HTR-8/SVneo (cell line): ENCODE measurements at places on chromosomes 5 and 9.

DNA sequence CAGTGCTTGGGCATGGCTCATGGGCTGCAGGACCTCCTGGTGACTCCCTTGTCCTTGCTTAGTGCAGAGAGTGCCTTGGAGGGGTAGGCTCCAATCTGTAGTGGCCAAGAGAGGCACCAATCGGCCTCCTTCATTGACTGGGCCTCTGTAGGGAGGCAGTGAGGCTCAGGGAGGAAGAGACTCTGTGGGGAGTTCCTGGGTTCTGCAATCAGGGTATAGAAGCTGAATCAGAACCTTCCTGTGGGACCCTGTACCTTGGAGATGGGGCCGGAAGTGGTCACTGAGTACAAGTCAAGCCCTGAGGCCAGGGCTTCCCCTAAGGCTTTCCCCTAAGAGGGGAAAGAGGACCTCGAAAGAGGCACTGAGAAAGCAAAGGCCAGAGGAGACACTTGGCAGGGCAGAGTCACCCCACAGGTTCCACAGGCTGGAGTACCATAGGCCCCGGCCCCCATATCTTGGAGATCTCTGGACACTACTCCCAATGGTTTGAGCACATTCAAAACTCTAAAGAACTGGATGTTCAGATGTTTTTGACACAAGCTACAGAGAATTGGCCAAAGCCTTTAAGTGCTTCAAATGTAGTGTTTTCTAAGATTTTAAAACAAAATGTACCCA is 190.5 kb downstream of the HSPA4 start:
- DNase-seq, result no peak

- no peak for DNase-seq
These were observed 398.9 kb upstream of the PCSK5 start for GRCh38 chr9:75491533-75491932.

DNA sequence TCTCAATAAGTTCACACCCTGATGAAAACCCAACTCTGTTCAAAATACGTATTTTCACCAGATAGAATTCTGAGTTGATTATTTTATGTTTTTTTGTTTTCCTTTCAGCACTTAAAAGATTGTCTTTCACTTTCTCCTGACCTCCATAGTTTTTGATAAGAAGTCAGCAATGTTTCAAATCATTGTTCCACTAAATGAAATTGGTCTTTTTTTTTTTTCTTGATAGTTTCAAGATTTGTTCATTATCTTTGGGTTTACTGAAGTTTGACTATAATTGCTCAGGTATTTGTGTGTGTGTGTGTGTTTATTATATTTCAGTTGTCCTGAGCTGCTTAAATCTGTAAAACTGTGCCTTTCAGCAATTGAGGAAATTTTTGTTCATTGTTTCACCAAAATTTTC is 498.7 kb downstream of the TLE1 start:
- DNase-seq, result no peak

GRCh38 chr5:75381456-75381855 is 44.4 kb downstream of the HMGCR start:
- DNase-seq, result no peak

- DNase-seq, result peak; percentile 29
These were observed 334.7 kb downstream of the FBXL7 start for GRCh38 chr5:15834596-15835245.

- no peak for DNase-seq
These were observed 2.0 kb upstream of the SPATA31E1 start for GRCh38 chr9:87880683-87881082.

DNA sequence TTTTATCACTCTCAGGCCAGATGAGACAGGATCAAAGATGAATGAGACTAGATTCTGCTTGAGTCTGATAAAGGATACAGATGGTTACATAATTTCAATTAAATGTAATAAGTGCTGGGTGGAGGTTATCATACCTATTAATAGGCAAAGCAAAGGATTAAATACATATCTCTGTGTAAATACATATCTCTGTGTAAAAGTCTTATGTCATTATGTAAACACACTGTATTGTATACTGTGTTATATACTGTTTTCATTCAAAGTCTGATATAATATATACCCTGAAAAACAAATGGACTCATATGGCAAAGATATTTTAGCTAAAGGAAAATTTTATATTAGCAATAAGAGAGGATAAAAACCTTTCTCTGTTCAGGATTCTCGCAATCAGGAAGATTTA is 605.8 kb upstream of the PTGER4 start:
- no peak for DNase-seq

- no peak for DNase-seq
These were observed 1467.6 kb upstream of the NUDT12 start for GRCh38 chr5:105030153-105030552.

- no peak for DNase-seq
These were observed 212.7 kb downstream of the CHSY3 start for GRCh38 chr5:130116972-130117371.

DNA sequence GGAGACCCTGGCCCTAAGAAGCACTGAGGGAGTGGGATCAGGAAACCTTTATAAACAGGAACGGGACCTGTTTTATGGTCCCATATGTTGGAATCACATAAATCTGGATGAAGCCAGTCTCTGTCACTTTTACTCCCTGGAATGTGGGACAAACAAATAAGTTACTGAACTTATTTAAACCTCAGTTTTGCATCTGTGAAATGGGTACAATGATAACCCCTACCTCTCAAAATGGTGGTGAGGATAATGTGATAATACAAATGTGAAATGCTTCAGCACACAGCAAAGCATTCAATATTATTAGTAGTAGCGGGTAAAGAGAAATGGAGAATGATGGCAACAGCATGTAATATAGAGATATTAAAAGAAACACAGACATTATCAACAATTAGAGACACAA is 298.9 kb downstream of the ZSWIM6 start:
- no peak for DNase-seq

DNA sequence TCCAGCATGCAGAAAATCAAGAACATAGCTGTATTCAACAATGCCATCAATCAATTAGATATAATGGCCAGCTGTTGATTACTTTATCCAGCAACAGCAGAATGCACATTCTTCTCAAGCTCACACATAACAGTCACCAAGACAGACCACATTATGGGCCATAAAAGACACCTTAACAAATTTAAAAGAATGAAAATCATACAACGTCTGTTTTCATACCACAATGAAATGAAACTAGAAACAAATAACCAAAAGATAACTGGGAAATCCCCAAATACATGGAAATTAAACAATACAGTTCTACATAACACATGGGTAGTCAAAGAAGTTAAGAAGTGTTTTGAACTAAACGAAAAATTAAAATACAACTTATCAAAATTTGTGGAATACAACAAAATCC is 130.9 kb upstream of the GNA14 start:
- no peak for DNase-seq

DNA sequence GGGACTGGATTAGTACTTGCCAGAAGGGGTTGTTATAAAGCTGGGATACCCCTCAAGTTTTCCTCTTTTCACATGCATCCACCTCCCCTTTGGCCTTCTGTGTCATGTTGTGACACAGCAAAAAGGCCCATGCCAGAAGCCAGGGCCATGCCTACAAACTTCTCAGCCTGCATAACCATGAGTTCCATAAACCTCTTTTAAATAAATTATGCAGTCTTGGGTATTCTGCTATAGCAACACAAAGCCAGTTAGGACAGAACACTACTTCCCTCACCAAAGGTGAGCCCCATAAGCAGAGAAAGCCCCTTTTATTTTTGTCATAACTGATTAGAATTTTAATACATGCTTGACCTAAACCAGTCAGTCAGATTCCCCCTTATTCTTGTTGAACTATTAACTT is 801.3 kb downstream of the DNAH5 start:
- DNase-seq, result no peak
